Left hindlimb (tissue), 1 donor: ENCODE measurements at places on chromosomes 16 and 17.
A peak's percentile ranks its signal among the peaks of the same experiment; 100 is the strongest.

DNA sequence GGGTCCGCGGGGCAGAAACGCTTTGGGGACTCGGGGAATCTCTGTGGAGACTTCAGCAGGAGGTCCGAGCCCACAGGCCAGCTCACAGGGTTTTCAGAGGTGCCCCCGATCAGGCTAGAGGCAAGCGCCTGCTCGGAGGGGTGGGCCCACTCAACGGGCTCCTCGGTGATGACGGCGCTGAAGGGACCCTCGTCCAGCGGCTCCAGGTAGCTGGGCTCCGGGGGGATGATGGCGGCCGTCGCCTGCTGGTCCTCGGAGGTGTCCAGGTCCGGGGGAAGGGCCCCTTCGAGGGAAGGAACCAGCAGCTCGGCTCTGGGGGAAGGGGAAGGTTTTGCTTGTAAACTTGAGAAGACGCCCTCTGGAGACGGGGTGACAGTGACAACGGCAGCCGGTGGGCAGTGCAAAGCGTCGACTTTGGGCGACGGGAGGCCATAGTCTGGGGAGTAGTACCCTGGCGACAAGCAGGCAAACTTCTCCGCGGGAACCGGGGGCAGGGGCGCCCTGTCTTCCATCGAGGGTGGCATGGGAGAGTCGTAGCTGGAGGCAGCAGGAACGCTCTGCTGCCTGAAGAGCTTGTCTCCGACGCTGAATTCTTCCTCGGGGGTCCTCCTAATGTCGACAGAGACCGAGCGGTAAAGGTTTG lies 63.2 kb downstream of the ZNF778 start:
- no peak for DNase-seq

DNA sequence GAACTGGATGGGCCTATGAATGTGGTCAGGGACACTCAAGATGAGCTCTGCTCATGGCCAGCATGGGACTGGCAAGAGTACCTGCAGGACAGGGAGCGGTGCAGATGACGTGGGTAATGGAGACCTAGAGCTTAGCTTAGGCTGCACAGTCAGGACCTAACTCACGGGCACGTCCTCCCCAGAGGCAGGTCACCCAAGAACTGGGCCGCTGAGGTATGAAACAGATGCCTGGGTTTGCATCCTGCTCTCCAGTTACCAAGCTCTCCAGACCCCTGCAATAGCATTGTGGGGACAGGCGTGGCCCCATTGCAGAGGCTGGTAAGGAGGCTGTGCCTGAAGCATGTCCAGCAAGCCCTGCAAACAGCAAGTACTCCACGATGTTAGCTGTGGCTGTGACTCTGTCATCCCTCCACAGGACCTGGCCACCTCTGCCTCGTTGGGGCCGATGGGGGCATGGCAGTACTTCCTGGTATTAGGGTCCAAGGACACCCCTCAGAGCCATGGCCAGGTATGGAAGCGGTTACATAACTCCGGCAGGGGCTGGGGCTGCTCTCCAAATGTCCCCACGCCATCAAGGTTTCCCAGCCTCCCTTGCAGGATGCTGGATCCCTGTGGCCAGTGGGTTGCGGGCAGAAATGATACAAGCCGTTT lies 37.5 kb upstream of the RBFOX3 start:
- DNase-seq: no peak

GRCh38 chr16:27860091-27860490 lies 203.4 kb downstream of the GSG1L start:
- DNase-seq: no peak

GRCh38 chr16:52383119-52383518 lies 163.8 kb downstream of the TOX3 start:
- no peak for DNase-seq

DNA sequence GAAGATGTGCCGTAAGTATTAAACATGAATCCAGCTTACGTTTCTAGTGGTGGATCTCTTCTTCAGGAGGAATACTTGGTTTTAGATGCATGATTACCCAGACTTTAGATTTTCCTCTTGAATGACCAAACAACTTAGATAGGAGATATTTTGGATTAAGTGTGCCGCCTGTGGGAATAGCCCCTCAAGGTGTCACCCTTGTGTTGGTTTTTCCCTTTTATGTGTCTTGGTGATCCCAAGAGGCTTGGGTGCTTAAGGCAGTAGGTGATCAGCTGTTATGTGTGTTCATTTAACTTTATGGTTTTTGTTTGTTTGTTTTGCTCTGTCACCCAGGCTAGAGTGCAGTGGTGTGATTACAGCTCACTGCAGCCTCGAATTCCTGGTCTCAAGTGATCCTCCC lies 115.1 kb downstream of the PPM1E start:
- no peak for DNase-seq

GRCh38 chr17:6893382-6894205 lies 62.1 kb upstream of the TEKT1 start:
- DNase-seq: no peak

DNA sequence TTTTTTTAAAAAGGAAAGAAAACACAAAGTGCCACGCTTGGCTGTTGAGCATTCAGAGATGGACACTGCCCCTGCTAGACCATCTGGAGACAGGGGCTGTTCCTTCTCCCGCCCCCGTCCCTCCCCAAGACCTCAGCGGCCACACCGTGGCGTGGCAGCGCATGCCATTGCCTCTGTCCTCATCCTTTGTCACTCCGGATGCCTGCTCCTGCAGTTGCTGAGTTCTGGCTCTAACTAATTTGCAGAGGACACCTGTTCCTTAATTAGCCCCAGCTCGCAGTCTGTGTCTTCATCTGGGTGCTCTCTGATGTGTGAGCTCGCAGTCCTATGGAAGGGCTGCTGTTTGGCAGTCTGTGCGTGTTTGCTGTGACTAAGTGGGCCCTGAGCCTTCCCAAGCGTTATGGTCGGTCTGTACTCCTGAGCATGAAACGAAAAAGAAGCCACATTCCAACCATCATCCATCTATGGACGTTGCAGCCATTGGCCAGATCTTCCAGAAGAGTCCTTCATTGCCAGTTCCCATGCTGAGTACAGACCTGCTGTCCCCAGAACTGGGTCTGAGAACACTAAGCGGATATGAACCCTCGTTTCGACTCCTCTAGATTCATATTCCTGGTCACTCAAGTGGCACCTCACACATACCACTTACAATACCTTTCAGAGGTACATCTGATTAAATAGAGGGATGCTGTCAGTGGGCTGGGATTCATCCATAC lies 40.9 kb upstream of the NAT9 start:
- DNase-seq: no peak

DNA sequence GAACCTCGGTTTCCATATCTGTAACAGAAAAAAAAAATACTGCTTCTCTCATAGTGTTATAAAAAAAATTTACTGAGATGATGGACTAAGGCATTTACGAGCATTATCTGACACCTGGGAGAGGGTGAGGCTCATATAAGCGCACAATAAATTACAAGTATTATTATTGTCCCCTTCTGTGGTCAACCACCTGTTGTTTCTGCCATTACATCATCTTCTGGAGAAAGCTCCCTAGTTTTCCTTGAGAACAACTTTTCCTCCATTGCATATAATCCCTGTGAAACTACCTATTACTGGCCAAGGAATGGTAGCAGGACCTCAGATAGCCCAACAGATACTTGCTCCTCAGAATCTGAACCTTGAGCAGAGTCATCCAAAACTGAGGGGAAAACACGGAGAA lies 11.7 kb upstream of the GGA2 start:
- no peak for DNase-seq

DNA sequence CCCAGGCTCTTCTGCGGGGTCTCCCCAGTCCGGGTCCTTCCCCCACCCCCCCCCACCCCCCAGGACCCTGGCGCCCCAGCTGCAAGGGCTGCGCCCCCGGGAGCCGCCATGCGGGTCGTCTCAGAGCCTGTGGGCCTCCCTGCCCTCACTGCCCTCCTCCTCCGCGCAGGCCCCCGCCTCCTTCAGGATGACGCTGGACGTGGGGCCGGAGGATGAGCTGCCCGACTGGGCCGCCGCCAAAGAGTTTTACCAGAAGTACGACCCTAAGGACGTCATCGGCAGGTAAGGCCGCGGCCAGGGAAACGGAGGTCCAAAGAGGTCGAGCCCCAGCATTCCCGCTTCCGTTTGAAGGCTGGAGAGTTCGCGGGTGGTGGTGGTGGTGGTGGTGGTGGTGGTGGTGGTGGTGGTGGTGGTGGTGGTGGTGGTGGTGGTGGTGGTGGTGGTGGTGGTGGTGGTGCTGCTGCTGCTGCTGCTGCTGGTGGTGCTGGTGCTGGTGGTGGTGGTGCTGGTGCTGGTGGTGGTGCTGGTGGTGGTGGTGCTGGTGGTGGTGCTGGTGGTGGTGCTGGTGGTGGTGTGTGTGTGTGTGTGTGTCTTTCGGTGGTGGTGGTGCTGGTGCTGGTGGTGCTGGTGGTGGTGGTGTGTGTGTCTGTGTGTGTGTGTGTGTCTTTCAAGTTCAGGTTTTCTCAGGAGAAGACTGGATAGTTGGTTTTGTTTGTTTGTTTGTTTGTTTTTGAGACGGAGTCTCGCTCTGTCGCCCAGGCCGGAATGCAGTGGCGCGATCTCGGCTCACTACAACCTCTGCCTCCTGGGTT lies 615 bp downstream of the PHKG2 start:
- DNase-seq: no peak

- DNase-seq: peak; percentile 64
Measured at GRCh38 chr17:19237389-19238166, 412 bp downstream of the EPN2 start.

DNA sequence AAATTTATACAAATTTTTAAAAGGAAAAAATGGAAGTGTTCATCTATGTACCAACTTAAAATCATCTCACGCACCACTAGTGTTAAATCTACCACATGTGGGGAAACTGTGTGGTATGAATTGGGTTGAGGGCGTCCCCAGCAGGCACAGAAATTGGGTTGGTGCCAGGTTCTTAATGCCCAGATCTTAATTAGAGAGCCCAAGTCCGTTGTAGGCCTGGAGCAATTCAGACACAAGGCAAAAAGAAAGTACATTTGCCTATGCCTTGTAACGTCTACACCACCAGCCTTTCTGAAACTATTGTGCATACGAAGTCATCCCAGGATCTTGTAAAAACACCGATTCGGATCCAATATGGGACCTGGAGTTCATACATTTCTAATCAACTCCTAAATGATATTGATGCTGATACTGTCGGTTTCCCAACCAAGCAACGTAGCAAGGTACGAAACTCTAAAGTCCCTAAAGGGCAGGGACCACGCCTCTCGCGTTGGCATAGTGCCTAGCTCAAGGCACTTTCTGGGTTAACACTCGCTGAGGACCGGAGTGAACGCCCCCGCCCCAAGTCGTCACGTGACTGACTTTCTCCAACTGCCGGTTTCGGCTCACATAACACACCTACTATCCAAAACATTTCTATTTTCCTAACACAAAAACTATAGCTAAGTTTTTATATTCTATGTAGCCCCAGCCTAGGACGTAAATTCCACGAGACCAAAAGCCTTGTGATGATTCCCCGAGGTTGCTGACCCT lies 945 bp upstream of the UQCRC2 start:
- peak; percentile 84 for DNase-seq

- no peak for DNase-seq
Measured at GRCh38 chr17:81710514-81711308, 1.4 kb upstream of the SLC25A10 start.

GRCh38 chr17:73933871-73934270 lies 269.6 kb upstream of the RPL38 start:
- DNase-seq: no peak

GRCh38 chr16:82684256-82684655 lies 57.5 kb downstream of the CDH13 start:
- DNase-seq: no peak

DNA sequence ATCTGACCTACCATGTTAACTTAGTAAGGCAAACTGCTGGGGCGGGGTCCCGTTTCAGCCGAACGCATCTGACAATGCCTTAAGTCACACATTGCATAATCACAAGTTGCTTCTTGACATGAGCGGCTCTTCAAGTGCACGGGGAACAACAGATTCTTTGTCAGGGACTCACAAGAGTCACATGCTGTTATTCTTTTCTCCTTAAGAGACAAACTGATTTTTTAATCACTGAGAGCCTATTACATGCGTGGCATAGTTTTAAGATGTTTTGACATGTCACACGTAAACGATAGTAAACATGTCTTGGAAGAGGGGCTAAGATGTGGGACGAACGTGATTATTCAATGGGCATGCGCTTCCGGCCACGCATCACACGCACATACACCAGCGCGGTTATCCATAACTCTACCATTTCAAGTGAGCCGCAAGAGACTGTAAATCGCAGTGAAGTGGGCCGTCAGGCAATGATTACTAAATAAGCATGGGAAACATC lies 63.4 kb downstream of the ADCY9 start:
- DNase-seq: no peak

DNA sequence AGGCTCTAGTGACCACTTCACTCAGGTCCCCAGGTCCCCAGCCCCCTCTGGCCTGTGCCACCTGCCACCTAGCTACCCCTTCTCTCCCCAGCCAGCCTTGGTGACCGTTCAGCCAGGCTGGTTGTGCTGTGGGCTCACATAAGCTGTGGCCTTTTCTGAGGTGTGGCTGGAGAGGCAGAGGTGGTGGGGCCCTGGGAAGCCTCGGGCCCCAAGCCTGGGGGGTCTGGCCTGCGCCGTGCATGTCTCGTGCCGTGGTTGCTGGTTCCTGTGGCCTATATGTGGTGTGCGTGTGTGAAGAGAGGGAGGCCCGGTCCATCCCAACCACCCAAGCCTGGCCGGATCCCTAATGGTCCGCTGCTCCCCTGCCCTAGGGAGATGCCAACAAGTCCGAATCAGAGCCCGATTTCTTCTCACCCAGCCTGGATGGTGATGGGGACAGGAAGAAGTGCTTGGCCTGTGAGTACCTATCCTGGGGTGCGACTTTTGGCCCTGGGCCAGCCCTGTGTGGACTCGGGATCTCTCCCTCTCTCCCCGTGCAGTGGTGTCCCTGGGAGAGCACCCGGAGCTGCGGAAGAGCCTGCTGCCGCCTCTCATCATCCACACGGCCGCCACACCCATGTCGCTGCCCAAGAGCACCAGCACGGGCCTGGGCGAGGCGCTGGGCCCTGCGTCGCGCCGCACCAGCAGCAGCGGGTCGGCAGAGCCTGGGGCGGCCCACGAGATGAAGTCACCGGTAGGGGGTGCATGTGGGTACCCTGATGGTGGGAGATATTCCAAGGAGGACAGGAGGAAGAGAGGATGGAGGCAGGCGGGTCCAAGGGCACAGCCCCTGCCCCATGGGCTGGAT lies 35.9 kb downstream of the CACNA1G start:
- DNase-seq: no peak
